Large intestine (tissue), 12 donors: ENCODE measurements at places on chromosomes 1 and 21. TPM values are rescaled to one million over a fixed set of nuclear protein-coding genes. Genes with fewer than 3 reads are reported as not detected.

The SLAMF6 gene
- 1.6 TPM for polyA plus RNA-seq

The LCE2C gene
- not detected for polyA plus RNA-seq

The RASAL2 gene
- polyA plus RNA-seq, result 17.0 TPM

The TAGLN2 gene
- polyA plus RNA-seq, result 271 TPM

The CRP gene
- polyA plus RNA-seq, result not detected

The ITSN1 gene
- polyA plus RNA-seq, result 36.0 TPM

The GON4L gene
- polyA plus RNA-seq, result 51.0 TPM

The LRRC38 gene
- polyA plus RNA-seq, result 0.22 TPM

The VWA1 gene
- 92.3 TPM for polyA plus RNA-seq

The TMCC2 gene
- polyA plus RNA-seq, result 6.2 TPM

The DMBX1 gene
- not detected for polyA plus RNA-seq

The TMPRSS2 gene
- polyA plus RNA-seq, result 149 TPM

The GPATCH2 gene
- 19.0 TPM for polyA plus RNA-seq

The CD244 gene
- polyA plus RNA-seq, result 2.1 TPM

The S100A12 gene
- polyA plus RNA-seq, result 0.36 TPM

The KIF21B gene
- 1.5 TPM for polyA plus RNA-seq

The PROK1 gene
- polyA plus RNA-seq, result 0.13 TPM

The TEX38 gene
- 0.09 TPM for polyA plus RNA-seq

The TRIM17 gene
- 1.3 TPM for polyA plus RNA-seq

The HFM1 gene
- polyA plus RNA-seq, result 1.5 TPM

The SZT2 gene
- polyA plus RNA-seq, result 26.3 TPM

The ADGRL4 gene
- 5.6 TPM for polyA plus RNA-seq

The LDLRAD1 gene
- polyA plus RNA-seq, result 0.51 TPM

The KRTAP19-1 gene
- polyA plus RNA-seq, result not detected

The FAAH gene
- polyA plus RNA-seq, result 23.1 TPM

The IGSF21 gene
- 0.54 TPM for polyA plus RNA-seq

The ADAMTS1 gene
- 32.5 TPM for polyA plus RNA-seq

The LCE6A gene
- polyA plus RNA-seq, result not detected

The C1orf210 gene
- 46.2 TPM for polyA plus RNA-seq

The QSOX1 gene
- polyA plus RNA-seq, result 43.3 TPM

The CYP2J2 gene
- polyA plus RNA-seq, result 21.3 TPM

The VWA5B1 gene
- 0.40 TPM for polyA plus RNA-seq

The CD1B gene
- not detected for polyA plus RNA-seq

The RIMKLA gene
- 0.78 TPM for polyA plus RNA-seq

The OR2L5 gene
- not detected for polyA plus RNA-seq

The SLC30A2 gene
- 24.9 TPM for polyA plus RNA-seq

The KRTAP7-1 gene
- polyA plus RNA-seq, result not detected

The SEC16B gene
- polyA plus RNA-seq, result 23.7 TPM

The OR2T35 gene
- not detected for polyA plus RNA-seq

The CRYBG2 gene
- polyA plus RNA-seq, result 3.9 TPM

The C1orf185 gene
- not detected for polyA plus RNA-seq

The ZFP69B gene
- 2.7 TPM for polyA plus RNA-seq

The ATAD3B gene
- polyA plus RNA-seq, result 21.8 TPM

The SOD1 gene
- 184 TPM for polyA plus RNA-seq

The CRNN gene
- polyA plus RNA-seq, result not detected

The EDARADD gene
- 0.66 TPM for polyA plus RNA-seq

The CFHR2 gene
- not detected for polyA plus RNA-seq

The TMEM82 gene
- polyA plus RNA-seq, result 15.6 TPM

The MATN1 gene
- polyA plus RNA-seq, result 0.30 TPM

The IVNS1ABP gene
- polyA plus RNA-seq, result 173 TPM

The SPRR2B gene
- polyA plus RNA-seq, result not detected

The PRAMEF5 gene
- polyA plus RNA-seq, result not detected

The PKN2 gene
- polyA plus RNA-seq, result 56.0 TPM

The ANGPTL3 gene
- 12.3 TPM for polyA plus RNA-seq

The KMO gene
- 0.55 TPM for polyA plus RNA-seq

The AUNIP gene
- polyA plus RNA-seq, result 2.0 TPM

The CD52 gene
- polyA plus RNA-seq, result 25.3 TPM
